Stimulated activated CD4-positive, alpha-beta T cell treated with anti-CD3 and anti-CD28 coated beads, Interleukin-1b, Interleukin-23, amount 100 ng/mL, for 1 hour (primary cell): ENCODE measurements at places on chromosomes 6 and 20.

DNA sequence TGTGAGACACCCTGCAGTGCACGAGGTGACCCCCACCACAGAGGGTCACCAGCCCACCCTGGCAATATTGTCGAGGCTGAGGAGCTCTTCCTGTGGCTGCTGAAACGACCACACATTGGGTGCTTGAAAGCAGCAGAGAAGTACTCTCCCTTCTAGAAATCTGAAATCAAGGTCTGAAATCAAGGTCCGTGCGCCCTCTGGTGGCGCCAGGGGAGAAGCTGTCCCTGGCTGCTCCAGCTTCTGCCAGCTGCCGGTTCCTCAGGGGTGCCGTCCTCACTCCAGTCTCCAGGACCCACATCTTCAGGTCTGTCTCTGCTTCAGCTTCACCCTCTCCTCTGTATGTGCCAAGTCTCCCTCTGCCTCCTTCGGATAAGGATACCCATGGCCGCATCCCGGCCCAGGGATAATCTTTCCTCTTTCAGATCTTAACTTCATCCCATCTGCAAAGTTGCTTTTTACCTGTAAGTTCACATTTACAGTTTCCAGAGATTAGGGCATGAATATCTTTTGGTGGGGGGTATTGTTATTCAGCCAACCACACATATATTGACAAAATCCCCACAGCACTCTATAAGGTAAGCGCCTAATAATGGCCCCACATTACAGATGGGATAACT is 108.3 kb upstream of the PHACTR3 start:
- peak; percentile 31 for DNase-seq

DNA sequence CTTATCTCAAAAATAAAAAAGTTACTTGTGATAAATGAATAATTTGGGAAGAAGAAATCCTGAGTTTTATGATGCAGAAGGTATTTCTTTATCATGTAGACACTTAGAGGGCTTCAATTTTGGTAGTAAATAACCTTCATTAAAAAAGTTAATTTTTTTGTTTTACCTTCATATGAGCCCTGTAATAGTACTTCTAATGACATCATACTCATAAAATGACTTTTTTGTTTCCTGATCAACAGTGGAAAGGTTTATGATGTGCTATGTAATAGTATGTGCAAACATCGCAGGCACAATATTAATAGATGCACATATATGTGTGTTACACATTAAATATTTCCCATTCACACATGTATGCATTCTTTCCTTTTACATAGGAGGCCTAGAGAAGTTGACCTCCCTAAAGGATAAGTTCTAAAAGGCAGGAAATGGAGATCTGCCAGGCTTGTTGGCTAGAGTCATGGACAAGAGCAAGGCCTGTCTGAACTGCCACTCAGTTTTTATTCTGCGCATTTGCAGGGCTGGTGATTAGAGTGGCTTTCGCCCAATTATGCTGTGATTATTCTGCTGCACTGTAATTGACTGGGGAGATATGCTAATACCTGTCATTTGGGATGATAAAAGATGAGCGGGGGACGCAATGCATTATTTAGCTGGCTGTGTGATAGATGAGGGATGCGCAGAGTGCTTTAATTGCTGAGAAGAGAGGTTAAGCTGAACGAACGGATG is 272.6 kb downstream of the TMEM242 start:
- DNase-seq = no peak

GRCh38 chr6:82861121-82861520 is 204.5 kb downstream of the UBE3D start:
- DNase-seq = no peak

GRCh38 chr6:135251498-135252441 is 70.7 kb downstream of the MYB start:
- DNase-seq = no peak

DNA sequence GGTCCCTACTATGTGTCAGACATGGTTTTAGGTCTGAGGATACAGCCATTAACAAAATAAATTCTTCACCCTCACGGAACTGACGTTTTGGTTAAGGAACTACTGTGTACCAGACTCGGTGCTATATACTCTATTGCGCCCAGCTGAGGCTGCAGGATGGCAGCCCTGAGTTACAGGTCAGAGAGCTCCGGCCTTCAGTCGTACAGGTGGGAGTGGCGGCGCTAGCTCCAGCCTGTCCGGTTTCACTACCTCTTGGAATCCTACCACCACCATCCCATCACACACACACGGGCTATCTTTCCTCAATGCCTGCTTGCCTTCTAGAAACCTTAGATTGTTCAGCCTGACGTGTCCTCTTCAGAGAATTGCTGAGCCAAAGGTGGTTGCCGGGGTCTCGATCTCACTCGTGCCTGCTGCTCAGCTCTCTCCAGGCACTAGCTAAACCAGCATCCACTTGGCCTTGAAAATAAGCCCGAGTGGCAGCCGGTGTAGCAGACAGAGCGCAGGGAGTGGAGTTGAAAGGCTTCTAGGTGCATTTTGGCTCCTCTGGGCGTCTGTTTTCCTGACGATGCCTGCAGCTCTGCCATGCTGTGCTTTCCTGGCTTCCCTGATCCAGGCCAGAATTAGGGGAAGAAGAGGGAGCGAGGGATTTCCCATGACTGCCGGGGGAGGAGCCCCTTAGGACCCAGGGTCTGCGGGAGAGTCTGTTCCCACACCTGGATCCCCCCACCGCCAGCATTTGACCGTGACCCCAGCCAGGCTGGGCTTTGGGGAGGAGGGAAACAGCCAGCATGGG is 1.1 kb upstream of the TCF15 start:
- DNase-seq = no peak

DNA sequence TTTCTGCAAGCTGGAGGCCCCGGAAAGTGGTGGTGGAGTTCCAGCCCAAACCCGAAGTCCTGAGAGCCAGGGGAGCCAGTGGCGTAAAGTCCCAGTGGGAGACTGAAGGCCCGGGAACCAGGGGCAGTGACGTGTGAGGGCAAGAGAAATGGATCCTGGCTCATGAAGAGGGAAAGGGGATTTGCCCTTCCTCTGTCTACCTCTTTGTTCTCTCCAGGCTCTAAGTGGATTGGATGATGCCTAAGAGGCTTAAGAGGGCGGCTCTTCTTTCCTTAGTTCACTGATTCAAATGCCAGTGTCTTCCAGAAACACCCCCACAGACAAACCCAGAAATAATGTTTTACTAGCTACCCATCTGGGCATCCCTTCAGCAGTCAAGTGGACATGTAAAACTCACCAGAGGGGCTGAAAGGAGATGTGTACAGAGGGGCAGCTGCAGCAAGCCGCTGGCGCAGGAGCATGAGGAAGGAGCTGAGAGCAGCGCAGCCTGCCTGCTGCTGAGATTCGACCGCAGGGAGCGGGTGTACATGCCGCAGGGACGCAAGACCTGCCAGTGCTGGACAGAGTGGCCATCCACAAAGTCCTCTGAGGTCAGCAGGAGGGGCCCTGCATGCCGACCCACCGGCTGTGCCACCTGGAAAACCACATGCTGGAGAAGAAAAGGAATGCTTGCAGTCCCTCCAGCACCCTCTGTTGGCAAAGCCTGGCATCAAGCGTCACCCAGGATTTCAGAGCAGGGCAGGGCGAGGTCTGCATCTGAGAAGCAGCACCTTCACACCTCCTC is 29.5 kb downstream of the CDYL start:
- peak; percentile 8 for DNase-seq

DNA sequence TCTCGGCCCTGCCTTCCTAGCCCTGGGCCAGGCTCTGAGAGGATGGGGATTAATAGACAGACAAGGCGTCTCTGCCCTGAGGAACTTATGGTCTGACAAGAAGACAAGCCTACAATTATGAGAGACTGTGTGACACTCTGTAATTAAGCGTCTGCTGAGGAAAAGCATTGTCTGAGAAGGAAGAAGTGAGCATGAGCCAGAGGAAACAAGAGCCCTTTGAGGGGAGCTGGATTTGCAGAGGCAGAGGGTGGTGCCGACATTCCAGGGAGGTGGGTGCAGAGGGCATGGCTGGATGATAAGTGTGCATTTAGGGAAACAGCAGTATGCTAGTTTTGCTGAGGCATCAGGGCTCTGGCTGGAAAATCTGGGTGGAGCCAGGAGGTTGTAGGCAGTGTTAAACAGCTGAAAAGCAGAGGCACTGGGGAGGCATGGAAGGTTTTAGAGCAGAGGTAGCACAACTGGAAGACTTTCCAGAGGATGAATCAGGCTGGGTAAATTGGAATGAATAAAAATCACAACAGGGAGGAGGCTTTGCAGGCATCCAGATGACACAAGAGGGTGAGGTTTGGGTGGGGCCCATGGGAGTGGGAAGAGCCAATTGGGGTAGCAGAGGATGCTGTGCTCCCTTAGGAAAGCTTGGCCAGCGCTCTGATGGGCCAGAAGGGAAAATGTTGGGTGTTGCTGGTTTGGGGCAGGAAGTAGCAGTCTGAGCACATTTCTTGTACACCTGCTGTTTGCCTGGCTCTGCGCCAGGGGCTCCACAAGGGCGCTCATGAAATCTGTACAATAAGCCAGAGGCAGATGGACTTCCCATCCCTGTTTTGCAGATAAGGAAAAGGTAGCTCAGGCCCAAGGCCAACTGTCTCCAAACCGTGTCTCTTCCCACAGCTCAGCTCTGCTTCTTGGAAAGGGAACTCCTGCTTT is 74.0 kb upstream of the MYL9 start:
- DNase-seq = no peak

DNA sequence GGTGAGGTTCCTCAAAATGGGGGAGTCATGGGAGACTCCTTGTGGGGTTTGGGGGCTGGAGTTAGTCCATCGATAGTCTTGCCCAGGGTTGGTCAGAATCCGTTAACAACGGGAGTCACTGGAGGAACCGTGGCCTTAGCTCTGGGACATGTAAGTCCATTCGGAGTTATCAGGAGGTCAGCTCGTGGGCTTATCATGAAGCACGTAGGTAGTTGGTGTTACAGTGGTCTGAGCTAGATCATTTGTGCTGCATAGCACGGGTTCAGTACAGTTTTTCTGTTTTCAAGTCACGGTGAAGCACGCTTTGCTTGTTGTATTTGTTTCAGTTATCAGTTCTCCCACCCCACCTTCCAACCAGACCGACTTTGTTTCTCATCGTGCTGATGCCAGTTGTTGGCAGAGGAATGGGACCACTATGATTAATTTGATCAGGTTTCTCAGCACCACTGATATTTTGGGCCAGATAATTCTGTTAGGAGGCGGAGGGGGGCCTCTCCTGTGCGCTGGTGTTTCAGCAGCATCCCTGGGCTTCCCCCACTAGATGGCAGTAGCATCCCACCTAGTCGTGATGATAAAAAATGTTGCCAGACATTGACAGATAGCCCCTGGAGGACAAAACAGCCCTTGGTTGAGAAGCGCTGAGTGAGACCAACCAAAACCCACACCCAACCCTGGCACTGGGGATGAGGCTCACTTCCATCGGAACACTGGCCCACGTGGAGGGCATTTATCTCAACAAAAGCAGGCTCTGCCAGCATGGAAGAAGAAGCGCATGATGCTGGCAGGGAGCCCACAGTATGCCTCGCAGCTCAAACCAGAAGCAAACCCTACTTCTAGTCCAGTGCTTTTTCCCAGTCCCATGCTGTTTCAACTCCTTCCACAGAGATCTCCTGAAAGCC is 2.2 kb upstream of the APMAP start:
- peak; percentile 50 for DNase-seq

- no peak for DNase-seq
These were observed 131.9 kb upstream of the BTN3A2 start for GRCh38 chr6:26232940-26233648.

GRCh38 chr20:50269091-50270033 is 78.7 kb downstream of the CEBPB start:
- no peak for DNase-seq

- no peak for DNase-seq
These were observed 49.9 kb upstream of the FAM184A start for GRCh38 chr6:119128252-119128912.

GRCh38 chr6:50305660-50306059 is 255.9 kb upstream of the DEFB112 start:
- no peak for DNase-seq

DNA sequence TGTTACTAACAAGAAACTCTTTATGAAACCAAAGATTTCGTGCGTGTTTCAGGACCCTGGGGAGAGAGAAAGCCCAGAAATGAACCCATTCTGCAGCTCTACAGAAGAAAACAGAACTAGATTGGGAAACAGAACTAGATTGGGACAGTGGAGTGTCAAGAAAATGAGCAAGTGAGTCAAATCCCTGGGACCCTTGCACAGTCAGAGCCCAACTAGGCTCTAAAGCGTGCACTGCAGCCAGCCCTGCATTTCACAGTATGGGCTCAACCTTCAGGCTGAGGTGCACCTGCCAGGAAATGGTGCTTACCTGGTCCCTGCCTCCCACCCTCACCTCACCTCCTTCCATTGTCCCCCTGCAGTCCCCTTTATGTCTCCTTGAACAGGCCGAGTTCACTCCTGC is 39.7 kb downstream of the BFSP1 start:
- no peak for DNase-seq

DNA sequence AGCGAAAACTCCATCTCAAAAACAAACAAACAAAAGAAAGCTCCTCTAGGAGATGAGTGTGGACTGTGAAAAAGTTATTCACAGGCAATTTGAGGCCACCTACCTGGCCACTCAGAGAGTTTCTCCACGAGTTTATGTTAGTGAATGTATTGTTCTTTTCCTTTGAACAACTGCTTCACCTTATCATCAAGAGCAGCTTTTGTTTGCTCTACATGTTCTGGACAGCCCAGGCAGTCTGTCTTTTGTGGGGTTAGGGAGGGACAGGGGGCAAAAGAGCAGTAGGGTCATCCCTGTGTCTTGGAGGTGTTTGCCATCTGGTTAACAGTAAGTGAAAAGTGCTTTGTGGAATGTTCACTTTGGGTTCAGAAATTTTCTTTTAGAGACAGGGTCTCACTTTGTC is 8.0 kb downstream of the CASS4 start:
- DNase-seq = no peak

GRCh38 chr20:17202673-17203072 is 24.2 kb upstream of the PCSK2 start:
- DNase-seq = no peak

- DNase-seq = no peak
These were observed 365.6 kb downstream of the FARS2 start for GRCh38 chr6:5626727-5627426.
